ENCODE measurements at places on chromosomes 16 and 17.

DNA sequence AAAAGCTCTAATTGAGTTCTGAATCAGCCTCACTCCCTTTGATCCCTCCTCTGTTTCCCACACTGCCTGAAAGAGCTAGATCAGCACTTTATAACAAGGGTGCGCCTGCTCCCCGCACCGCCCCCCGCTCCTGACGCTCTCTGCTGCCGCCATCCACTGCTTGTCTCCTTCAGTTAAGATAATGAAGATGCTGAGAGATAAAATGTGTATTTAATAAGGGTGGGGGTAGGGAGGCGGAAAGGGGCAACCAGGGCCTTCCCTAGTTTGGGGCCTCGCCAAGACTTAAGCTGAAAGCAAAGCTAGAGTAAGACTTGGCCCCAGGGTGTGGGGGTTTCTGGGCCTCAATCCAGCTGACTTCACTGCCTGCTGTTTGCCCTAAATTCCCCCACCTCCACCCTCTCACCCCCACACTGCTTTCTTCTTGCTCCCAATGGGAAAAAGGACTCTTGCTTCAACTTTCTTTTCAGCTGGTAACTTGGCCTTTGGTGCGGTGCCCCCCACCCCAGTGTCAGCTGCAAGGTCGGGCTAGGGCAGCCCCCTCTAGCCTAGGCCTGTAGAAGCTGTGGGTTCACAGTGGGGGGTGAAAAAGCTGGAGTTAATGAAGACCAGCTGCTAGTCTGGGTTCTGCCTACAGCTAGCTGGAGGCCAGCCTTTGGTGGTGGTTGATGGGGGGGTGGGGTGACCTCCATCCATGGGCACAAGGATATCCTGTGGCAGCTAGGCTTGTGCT is 1.8 kb upstream of the RARA start:
- no peak for DNase-seq

DNA sequence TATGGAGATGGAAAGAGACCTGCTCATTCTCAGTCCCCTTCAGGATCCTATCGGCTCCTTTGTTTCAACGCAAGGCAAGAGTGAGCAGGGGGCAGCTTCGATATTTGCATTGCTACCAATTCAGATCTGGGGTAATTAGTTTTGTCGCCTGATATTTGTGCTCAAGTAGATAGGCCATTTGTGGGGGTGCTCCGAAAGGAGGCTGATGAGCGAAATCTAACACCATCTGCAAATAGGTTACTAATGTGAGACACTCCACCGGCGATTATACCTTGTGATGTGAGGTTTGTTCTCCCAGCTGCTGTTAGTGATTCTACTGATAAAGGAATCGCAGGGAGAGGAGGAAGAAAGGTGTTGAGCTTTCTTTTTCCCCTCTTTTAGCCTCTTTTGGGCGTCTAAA is 31.5 kb downstream of the WSCD1 start:
- DNase-seq, result no peak

DNA sequence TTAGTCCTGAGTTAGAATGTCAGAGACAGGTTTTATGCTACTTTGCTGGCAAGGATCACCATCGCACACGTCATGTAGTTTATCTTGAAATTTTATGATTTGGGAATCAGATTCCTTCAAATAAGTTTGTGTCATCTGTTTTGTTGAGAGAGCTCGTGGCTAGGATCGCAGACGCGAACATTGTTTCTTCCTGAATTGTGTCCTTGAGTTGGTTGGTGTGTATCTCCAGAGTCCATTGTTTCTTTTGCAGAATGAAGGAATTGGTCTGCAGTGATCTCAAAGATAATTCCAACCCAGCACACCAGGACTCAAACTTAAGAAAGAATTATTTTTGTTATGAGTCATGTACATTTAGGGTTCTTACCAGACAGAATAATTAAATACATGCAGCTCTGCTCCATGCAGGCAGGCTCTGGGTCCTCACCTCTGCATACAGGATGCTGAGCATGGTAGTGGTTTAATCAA is 51.6 kb downstream of the PRKCA start:
- DNase-seq, result no peak

GRCh38 chr17:78999947-79000395 is 9.6 kb downstream of the CANT1 start:
- DNase-seq, result no peak

DNA sequence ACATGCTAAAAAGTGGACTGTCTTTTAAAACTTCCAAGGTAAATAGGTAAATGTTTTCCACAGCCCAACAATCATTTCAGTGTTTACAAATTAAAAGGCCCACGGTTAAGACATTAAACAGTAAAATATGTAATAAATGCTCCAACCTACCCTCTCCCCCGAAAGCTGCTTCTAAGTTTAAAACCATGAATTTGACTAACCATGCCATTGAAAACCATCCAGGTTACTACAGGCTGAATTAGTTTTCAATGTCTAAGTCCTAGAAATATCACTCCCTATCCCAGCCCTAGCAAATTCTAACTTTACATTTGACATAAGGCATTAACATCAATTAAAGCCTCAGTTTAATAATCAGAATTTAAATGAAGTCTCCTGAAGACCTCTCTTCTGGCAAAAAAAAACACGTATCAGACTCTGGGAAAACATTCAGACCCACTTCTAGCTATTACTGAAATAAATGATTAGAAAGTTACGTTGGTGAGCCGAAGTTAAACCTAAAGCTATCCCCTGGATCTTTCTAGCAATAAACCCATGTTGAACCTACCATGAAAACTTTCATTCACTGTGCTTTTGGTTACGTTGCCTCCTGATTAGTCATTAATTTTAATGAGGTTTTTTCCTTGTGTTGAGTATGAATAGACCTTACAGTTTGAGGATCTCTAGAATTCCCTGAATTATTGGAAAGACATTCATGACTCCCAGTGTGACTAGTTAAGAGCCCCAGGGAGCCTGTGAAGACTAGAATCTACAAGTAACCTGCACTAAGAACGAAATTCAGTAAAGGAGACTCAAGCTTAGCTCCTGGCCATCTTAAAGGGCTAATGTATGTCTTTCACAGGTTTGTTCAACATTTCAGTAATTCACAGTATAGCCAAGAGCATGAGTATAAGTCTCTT is 1.7 kb upstream of the POLG2 start:
- DNase-seq, result no peak

DNA sequence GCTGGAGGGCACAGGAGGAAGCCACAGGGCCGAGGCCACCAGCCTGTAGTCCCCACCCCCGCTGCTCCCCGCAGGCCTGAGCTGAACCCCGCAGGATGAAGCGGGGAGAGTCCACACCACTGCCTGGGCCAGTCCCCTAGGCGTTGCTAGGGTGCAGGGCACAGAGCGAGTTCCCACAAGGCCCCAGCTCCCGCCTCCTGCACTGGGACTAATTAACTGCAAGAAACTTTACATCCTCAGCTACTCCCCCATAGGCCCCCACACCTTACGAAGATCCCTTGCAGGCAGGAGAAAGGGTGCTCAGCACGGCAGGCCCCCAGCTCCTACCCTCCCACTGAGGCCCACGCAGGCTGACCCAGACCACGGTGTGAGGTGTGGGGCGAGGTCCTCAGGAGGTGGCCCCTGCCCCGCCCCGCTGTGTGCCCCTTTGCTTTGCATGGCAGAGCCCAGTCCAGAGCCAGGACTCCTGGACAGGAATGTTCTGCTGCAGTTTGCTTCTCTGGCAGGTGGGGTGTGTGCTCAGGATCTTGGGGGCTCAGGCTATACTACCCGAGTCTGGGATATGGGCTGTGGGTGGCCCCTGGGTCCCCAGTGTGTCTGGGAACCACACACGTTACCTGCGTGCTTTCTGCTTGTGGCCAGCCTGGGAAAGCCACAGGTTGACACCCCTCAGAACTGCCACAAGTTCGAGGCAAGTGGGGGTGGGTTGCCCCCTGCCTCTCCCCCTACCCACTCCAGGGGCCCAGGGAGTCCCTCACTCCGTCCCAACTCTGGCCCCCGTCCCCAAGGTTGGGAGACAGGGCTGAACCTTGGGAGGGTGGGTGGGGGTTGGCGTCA is 1.2 kb downstream of the GNG13 start:
- no peak for DNase-seq

- no peak for DNase-seq
These were observed 45.5 kb downstream of the CYTH1 start for GRCh38 chr17:78736526-78737079.

GRCh38 chr16:20074099-20074991 is 655 bp upstream of the GPR139 start:
- no peak for DNase-seq

DNA sequence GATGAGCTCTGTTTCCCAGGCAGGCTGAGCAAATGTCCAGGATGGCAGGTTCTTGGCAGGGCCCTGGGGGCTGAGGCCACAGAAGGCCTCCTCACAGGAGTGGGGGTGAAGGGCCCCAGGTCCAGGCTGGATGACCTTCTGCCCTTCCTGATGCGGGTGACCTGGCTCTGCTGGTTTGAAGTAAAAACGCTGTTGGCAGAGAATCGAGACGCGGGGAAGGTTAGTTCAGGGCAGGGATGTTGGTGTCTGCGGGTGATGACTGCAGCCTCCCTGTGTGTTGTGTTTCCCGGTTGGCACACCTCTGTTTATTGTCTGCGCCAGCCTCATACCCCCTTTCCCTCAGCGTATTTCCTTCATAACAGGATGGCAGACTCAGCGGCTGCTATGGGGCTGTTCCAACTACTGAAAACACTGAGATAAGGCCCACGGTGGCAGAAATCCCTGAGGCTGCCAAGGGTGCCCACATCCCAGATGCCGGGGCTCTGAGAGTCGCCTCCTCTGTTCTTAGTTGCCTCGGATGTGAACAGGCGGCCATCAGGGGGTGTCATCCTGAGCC is 104.6 kb downstream of the METRNL start:
- no peak for DNase-seq

DNA sequence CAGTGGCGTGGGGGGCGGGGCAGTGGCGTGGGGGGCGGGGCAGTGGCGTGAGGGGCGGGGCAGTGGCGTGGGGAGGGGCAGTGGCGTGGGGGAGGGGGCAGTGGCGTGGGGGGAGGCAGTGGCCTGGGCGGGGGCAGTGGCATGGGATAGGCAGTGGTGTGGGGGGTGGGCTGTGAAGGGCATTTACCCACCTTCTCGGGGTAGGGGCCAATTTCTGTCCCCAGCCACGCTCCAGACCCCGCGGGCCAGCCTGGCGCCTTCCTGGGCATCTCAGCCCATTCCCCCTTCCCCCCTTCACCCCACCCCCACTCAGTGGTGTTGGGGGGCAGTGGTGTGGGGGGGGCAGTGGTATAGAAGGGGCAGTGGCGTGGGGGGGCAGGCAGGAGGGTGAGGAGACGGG is 92.7 kb downstream of the LITAF start:
- no peak for DNase-seq

DNA sequence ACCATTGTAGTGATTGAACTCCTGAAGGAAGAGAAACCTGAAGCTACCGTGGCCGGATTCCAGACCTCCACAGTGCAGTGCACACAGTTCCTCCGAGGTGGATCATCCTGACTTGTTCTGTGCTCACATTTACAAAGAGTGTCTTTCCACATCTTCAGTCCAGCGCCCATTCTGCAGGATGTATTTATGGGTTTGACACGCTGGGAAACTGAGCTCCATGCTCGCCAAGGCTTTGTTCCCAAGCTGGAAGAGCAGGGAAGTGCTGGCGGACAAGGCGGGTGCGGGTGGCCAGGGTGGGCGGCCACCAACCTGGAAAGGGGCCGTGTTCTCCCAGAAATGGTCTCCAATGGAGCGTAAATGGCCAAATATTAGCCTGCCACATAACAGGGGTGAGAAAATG is 227.9 kb downstream of the IRF8 start:
- no peak for DNase-seq

DNA sequence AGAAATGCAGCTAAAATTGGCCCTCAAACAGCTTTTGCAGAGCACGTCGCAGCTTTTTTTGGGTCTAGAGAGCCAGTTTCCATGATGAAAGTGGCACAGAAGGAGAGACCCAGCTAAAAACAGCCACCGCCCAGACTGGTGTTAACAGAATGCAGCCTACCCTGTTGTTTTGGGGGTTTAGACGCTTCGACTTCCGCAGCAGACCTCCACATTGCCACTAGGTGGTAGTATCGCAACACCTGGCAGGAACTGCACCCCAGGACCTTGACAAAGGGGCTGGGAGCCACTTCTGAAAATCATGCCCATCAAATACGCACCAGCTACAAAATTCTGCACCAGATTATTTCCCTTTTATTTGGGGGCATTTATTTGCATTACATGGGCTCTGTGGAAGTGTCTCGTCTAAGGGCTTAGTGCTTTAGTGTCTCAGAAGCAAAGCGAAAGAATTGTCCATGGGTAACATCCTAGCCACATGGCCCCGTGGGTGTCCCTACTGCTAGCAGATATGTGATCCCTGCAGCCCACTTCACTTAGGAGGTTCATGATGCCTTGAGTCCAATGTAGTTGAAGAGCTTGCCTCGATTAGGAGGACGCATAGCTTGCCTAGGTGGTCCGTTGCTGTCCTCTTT is 167.1 kb downstream of the HAPSTR1 start:
- no peak for DNase-seq

DNA sequence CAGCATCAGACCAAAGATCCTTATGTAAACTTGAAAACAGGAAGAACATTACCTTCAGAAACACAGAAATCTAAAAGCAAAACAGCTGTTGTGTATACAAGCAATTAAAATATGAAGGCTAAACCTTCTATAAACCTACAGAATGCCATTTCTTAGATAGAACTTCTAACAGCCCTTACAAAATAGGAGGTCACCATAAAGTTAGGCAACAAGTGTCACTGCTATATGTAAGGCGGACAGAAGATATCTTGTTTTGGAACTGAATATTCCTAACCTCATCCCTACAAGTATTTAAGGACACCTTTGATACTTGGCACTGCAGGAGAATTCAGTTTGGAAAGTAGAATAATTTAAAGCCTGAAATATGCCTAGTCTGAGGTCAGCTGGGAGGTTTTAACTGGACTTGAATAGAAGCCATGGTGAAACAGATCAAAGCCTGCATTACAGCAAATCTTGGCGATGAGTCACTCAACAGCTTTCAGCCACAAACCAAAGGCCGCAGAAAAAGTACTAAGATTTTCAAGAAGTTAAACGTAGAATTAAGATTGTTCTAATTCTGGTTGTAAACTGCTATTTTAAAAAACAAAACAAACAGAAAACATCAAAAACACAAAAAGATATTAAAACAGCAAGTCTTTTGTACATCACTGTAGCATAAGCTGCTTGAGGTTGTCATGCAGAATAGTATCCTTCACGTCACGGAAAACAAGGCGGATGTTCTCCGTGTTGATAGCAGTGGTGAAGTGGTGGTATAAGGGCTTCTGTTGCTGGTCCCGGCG is 42.7 kb downstream of the GNA13 start:
- no peak for DNase-seq

GRCh38 chr16:13332713-13333255 is 431.4 kb downstream of the SHISA9 start:
- no peak for DNase-seq

- no peak for DNase-seq
These were observed 15.5 kb upstream of the CRISPLD2 start for GRCh38 chr16:84804326-84804725.

- DNase-seq, result no peak
These were observed 54.1 kb downstream of the PSMD12 start for GRCh38 chr17:67312265-67312664.

- no peak for DNase-seq
These were observed 16.5 kb upstream of the ZC3H18 start for GRCh38 chr16:88553739-88554138.

DNA sequence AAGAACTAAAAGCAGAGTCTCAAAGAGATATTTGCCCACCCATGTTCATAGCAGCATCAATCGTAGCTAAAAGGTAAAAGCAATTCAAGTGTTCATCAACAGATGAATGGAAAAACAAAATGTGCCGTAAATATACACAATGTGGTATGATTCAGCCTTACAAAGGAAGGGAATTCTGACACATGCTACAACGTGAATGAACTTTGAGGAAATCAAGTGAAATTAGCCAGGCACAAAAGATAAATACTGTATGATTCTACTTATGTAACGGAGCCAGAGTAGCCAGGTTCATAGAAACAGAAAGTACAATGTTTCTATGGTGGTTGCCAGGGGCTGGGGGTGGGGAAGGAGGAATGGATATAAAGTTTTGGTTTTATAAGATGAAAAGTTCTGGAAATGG is 57.8 kb upstream of the IL34 start:
- no peak for DNase-seq

Data from NCI-H1417 treated with DMSO at 0.1 percent for 48 hours (cell line).